ENCODE measurements at places on chromosomes 1 and 21.

DNA sequence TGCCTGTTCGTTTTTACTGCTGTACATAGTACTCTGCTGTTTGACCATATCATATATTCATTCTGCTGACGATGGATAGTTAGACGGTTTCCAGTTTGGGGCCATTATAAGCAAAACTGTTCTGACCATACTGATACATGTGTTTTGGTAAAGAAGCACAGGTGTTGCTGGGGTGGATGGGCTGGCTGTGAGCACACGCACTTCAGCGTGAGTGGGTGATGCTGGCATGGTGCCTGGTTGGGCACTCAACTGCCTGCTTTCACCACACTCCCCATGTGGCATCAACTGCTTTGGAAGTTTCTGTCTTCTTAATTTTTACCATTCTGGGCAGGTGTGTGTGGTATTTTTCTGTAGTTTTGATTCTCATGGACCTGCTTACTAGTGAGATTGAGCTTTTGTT, 37.3 kb downstream of the ADARB1 start:
- DNase-seq: no peak

GRCh38 chr1:167641786-167642500, 11.9 kb downstream of the RCSD1 start:
- DNase-seq: no peak

- no peak for DNase-seq
These were observed 7.3 kb downstream of the KIF21B start for GRCh38 chr1:201016211-201016651.

DNA sequence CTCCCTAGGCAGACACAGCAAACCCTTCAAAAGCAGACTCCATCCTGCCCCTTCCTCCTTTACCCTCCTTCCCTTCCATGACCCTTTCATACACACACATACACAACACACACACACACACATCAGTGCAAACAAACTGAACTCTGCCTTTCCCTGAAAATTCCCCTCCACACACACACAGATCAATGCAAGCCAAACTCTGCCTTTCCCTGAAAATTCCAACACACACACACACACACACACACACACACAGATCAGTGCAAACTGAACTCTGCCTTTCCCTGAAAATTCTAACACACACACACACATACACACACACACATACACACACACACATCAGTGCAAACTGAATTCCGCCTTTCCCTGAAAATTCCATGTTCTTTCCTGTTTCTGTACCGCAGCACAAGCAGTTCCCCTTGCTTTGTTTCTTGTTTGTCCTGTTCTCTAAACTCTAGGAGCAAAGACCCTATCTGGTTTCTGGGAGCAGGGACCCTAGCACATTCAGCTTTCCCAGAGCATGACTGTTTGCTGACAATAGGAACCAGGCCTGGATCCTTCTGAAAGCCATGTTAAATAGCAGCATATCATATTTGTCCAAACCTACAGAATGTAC, 91.0 kb downstream of the PTPN14 start:
- no peak for DNase-seq

- DNase-seq: no peak
These were observed 848.6 kb downstream of the LTN1 start for GRCh38 chr21:28144089-28144488.

Measured in T-helper 22 cell (primary cell).